ENCODE measurements at places on chromosomes 3 and 15.
A peak's percentile ranks its signal among the peaks of the same experiment; 100 is the strongest.

GRCh38 chr3:45635475-45636256, 41.1 kb downstream of the LIMD1 start:
- DNase-seq = no peak

GRCh38 chr3:64998317-64998716, 310.5 kb upstream of the ADAMTS9 start:
- no peak for DNase-seq

DNA sequence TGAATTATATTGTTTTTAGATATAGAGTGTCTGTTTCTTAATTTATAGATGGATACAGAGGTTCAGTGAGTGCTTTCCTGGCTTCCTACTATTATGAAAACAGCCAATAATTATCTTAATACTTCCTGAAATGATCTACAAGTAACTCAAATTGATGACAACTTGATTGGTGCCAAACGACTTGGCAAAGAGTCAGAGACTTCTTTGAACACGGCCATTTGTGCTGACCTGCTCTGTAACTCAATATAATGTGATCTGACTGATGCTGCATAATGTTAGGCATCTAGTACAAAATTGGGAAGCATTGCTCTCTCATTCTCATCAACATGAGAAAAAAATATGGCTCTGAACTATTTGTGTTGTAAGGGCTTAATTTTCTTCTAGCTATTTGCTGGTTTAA, 193.9 kb downstream of the DIPK2A start:
- no peak for DNase-seq

- DNase-seq = no peak
These were observed 350.7 kb upstream of the AZI2 start for GRCh38 chr3:28699283-28699682.

DNA sequence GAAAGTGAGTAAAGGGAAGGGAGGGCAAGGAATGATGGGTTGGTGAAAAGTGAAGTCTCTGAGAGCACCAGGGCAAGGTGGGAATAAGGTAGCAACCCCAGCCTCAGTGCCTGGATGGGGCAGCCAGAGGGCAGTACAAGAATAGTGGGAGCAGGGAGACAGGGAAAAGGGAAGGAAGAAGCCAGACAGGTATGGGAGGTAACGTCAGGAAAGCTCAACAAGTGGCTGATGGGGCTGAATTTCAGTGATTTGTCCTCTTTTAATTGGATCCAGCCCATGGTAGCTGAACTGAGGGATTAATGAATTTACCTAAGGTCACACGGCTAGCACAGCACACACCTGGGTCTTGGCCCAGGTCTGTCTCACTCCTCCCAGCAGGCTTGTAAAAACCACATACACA, 12.6 kb downstream of the RORA start:
- no peak for DNase-seq

DNA sequence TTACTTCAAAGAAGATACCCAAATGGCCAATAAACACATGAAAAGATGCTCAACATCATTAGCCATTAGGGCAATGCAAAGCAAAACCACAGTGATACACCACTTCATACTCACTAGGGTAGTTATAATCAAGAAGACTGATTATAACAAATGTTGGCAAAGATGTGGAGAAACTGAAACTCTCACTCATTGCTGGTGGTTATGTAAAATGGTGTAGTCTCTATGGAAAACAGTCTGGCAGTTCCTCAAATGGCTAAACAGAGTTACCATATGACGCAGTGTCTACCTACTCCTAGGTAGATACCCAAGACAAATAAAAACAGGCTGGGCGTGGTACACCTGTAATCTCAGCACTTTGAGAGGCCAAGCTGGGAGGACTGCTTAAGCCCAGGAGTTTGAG, 3.5 kb upstream of the ZFAND6 start:
- no peak for DNase-seq

DNA sequence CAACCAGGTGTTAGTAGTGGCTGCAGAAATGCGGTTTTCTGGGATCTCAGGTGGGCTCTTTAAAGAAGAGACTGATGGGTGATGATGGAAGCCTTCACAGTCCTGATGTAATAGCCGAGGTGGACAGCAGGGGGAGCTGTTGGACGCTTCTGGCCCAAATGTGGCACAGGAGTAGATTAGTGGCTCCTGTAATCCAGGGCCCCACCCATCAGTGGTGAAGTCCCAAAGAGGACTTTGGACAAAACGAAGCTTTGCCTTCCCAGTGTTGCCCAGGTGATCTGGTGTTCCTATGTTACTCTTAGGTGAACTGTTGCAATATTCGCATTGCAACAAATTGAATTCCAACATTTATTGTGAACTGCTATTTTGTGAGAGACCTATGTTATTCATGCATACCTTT, 31.8 kb upstream of the MYZAP start:
- peak; percentile 43 for DNase-seq

DNA sequence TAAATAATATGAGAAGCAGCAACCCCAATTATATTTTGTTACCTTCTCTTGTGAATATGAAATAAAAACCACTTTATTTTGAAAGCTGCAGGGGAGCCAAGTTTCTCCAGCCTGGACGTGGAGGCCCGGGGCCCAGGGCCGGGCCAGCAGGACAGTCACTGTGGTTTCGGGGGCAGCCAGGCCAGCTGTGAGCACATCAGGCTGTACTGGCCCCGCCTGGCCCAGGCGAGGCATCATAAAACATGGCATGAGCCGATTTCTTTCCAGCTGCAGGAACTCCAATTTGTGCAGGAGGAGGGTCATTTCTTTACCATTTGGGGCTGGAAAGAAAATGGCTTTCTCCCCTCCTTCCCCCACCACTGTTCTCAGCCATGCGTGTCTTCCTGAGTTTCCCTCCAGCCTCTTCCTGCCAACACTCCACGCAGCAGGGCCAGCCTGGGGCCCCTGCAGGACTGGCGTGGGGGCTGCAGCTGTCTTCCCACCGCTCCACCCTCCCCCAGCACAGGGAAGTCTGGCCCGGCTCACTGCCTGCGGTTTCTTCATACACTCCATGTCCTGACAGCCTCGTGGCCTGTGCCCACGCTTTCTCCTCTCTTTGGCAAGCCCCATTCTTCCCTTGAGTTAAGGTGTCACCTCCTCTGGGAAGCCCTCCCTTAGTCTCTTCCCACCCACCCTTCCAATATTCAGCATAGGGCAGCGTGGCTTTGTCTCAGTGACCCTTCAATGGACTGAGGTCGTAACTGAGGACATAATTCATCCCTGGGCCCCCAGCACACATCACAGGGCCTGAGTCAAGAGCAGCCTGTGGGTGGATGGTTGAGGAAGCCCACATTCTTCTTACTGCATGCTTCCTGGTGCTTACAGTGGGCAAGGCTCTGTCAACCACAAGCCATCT, 135.8 kb downstream of the CHSY1 start:
- no peak for DNase-seq

DNA sequence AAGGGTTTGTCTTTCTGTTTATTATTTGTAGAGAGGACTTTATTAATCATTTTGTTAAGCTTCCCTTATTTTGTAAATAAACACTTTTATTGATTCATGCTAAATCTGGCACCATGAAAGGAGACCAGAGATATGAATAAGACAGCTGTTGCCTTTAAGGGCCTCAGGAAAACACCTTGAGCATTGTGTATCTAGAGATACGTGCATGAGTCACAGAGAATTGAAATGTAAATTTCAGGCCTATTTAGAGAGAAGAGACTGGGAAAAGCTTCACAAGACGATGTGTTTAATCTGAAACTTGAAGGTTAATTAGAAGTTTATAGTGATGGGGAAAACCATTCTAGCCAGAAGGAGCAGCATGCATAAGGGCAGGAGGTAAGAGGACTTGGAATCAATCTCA, 28.6 kb upstream of the UTS2B start:
- no peak for DNase-seq

DNA sequence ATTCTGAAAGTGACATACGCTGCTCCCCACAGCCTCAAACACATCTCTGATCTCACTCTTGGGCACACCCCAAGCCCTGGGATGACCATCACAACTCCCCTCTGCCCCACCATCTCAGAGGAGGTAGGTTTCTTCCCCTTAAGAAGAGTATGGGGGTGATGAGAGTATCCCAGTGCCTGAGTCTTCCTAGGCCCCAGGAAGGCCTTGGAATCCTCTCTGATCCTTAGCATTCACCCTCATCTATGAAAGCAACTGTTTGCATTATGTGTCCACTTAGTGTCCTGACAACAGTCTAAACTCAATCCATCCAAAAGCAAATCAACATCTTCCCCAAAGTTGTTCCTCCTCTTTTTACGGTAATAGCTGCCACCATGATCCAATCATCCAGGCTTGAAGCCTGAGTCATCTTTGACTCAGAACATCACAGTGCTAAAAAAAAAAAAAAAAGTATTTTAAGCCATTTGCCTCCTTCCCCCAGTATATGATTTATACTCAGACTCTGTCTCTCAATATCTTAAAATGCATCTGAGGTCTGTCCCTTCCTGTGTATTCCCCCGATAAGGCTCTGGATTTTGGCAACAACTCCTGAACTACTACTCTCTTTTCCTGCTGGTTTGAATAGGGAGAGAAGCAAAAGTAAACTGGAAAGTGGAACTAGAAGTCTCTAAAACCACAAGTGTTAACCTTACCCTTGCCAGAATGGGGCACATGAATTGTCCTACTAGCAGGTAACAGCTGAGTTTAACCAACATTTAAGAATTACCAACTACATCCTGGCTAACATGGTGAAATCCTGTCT, 22.5 kb downstream of the POPDC2 start:
- no peak for DNase-seq

GRCh38 chr3:18812316-18812715, 336.0 kb upstream of the KCNH8 start:
- no peak for DNase-seq

DNA sequence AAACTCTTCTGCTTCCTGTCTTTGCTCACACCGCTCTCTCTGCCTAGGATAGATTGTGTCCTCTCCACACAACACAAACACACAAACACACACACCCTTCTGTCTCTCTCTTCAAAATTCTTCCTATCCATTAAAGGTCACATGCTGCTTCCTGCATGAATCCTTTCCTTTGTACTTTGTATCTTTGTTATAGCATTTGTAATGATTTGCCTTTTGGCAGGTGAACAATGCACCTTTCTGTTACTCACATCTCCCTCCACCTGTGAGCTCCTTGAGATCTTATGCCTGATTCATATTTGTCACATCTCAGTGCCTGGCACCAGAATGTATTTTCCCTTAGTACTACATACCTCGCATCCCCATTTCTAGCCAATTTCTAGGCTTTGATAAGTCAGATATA, 251.4 kb upstream of the UMPS start:
- DNase-seq = no peak

DNA sequence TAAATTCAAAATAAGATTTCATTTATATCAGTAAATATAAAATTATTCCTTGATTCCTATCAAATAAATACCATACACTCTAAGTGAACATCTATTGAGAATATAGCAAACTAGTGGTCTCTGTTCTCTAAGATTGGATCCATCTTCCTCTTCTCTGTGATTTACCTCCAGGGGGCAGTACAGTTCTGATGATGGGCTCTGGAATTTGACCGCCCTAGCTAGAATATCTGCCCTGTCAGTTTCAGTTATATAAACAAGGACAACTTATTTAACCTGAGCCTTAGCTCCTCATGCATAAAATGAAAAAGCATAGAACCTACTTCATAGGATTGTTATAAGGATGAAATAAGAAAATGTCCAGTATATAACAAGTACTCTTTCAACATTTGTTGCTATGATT, 171.1 kb upstream of the CCDC54 start:
- no peak for DNase-seq

- peak; percentile 67 for DNase-seq
These were observed 17.2 kb downstream of the MYL3 start for GRCh38 chr3:46845860-46846623.

DNA sequence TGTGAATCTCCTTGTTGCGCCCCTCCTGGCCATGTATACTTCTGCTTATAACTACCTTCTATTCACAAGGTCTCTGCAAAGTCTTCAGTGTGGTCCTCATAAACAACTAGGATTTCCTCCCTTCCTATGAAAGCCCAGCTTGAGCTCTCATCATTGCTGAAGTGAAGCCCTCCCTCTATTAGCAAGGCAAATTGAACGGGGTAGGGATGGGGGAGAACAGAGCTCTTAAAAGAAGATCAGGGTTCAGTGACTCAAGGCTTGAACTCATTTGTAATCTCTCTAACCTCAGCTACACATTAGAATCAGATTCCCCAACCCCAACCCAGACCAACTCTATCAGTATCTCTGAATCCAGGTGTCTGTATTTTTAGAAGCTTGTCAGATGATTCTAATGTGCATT, 88.3 kb upstream of the ST8SIA2 start:
- DNase-seq = no peak

GRCh38 chr3:21100656-21101359, 650.2 kb downstream of the ZNF385D start:
- DNase-seq = no peak

- DNase-seq = no peak
These were observed 194.2 kb upstream of the ICE2 start for GRCh38 chr15:60673166-60673565.

DNA sequence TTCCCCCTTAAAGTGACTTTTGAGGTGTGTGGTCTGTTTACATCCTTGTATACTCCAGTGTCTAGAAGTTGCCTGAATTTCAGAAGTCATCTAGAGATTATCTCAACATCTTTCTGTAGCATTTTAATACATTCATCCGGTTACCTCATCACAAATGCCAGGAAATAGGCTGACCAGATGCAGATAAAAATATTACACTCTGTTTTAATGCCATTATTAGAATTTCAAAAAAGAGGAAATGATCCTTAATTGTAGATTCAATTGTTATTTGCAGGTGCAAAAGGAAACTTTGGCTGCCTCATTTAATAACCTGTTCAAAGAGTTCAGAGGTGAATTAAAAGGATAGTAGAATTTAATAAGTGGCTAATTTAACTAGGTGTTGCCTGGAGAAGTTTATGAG, 290.9 kb downstream of the C3orf38 start:
- no peak for DNase-seq

GRCh38 chr3:196941729-196942225, 551 bp downstream of the NCBP2 start:
- peak; percentile 48 for DNase-seq

DNA sequence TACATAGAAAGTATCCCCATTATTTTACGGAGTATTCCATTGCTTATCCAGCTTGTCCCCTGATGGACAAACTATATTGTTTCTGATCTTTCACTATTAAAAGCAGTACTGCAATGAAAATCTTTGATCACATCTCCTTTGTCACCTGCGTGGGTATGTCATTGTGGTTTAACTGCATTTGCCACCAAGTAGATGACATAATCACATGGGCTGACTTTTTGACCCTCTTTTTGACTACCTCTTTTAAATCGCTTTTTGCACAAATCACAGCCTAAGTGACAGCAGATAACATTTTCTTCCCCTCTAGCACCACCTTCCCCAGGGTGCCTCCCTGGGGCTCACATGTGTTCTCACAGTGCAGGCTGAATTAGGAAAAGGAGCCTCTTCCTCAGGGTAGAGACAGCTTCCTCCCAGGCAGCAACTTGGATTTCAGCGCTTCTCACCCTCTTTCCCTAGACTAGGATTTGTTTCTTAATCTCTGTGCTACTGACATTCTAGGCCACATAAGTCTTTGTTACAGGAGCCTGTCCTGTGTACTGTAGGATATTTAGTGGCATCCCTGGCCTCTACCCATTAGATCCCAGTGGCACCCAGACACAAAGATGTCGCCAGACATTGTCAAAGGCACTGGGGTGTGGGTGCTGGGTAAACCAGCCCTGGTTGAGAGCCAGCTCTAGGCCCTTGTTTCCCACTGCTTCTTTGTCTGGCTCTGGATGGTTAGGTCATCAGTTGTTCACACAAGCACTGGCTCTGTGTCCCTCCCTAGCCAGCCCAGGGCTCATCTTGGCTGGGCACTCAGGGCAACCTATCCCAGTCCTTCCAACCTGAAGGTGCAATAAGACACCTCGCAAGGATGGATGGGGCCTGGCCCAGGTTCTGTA, 1.3 kb upstream of the RBP1 start:
- no peak for DNase-seq

GRCh38 chr3:89306540-89306939, 199.1 kb downstream of the EPHA3 start:
- no peak for DNase-seq

- DNase-seq = no peak
These were observed 109.2 kb downstream of the NEDD4 start for GRCh38 chr15:55884223-55884622.

Data from activated effector memory CD4-positive, alpha-beta T cell treated with Interleukin-2 at 50 U/mL for 16 hours (primary cell).